ENCODE measurements at places on chromosomes 1 and 21.

DNA sequence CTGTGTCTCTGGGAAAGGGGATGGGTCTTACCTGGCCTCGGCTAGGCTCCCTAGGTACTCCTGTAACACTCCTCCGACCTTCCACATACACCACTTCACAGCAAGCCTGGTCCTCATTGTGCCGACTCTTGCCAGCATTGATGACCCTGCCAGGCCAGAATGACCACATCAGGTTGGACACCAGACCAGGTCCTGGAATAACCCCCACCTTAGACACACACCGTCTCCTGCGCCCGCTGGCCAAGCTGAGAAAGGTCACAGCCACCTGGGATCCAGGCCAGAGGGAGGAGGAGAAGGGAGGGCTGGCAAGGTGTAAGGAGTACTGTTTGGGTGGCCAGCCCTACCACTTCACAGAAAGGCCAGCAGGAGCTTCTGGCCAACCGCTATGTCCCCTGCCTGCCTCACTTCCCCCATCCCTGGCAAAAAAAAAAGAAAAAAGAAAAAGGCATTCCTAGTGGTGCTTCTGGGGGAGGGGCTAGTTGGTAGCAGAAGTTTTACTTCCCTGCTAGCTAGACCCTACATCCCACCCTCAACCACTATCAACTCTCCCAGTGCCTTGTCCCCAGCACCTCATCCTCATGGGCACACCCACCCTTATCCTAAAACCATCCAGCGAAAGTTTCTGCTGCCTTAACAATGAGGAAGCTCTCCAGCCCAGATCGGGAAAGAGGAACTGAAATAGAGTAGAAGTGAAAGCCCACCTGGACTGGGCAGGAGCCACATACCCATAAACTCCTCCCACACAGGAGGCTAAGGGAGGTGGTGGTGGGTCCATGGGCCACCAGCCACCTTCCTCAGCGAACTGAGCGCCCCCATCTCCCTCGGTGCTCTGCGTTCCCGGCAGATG is 1.4 kb downstream of the PPM1J start:
- no peak for DNase-seq

DNA sequence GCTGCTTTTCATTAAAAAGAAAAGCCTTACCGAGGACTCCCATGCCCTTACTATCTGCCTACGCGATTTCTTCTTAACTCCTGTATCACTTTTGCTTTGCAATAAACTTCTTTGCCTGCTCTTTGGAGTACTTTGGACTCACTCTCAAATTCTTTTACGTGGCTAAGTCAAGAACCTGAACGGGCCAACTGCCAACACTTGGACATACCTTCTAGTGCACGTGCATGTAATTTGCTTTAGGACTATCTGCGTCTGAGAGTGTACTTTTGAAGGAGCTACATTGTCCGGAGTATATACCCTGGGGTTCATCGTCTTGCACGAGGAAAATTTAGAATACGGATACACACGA is 3.6 kb upstream of the OTUD3 start:
- DNase-seq, result no peak

GRCh38 chr21:17435565-17436543 is 77.0 kb upstream of the CXADR start:
- DNase-seq, result no peak

DNA sequence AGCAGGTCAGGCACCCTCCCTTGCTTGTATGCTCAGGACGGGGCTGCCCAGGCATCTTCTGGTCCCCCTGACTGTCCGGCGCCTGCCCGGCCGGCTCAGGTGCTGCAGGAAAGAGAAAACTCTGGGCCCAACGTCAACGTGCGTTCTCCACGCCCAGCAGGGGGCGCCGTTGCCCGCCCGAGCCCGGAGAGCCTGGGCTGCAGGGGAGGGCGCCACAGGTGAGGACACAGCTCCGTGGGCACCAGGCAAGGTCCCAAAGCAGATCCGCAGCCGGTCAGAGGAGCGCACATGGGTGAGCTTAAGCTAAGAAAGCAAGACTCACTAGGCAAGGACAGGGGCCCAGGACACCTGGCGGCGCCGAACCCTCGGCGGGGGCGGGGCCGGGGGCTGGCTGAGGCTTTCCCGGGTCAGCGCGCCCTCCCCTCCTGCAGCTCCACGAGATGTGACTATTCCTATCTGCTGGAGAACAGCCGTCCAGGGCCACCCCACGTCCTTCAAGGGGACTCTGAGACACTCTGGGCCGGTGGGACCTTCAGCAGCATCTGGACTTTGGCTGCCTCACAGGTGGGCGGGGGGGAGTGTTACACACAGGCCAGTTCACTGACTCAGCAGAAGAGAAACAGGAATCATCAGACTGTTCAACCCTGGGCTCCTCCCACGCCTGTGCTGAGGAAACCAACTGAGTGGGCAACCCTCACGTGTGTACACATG is 29.3 kb downstream of the KRTAP10-1 start:
- DNase-seq, result peak; percentile 34

DNA sequence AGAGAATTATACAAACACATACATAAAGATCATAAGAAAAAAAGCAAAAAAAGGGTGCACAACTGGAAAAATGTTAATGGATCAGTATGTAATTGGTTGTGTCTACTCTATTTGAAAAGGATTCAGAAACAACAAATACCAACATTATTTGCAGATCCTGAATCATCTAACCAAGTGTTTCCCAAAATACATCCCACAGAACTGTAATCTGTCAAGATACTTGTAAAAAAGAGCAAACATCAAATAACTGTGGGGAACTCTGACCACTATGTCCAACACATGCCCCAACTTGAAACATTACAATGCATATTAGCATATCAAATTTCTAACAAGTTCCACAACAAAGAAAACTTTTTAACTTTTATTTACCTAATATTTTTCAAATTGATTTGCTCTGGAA is 22.6 kb downstream of the ANKRD13C start:
- no peak for DNase-seq

GRCh38 chr1:183954496-183954895 is 83.0 kb downstream of the COLGALT2 start:
- DNase-seq, result no peak

DNA sequence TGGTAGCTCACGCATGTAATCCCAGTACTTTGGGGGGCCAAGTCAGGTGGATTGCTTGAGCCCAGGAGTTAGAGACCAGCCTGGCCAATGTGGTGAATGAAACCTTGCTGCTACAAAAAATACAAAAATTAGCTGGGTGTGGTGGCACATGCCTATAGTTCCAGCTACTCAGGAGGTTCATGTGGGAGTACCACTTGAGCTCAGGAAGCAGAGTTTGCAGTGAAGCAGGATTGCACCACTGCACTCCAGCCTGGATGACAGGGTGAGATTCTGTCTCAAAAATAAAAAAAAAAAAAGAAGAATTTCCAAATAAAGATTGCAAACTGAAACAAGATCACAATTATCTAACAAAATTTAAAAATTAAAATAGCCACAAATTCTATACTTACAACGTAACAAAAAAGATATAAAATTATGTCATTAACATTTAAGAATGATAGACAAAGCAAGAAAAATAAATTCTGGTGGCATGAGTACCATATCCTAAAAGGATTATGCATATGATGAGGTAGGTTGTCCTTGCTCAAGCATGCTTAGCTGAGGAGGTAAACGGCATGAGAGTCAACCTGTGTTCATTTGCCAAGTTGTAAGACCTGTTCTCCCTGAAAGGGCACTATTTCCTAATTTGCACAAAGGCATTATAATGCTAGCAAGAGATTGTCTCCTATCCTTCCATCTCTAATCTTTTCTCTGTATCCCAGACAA is 20.2 kb downstream of the IPP start:
- DNase-seq, result no peak

- DNase-seq, result no peak
Observed at GRCh38 chr1:203406446-203407045, 55.6 kb upstream of the FMOD start.

- no peak for DNase-seq
Observed at GRCh38 chr1:16152481-16153087, 3.3 kb downstream of the EPHA2 start.

DNA sequence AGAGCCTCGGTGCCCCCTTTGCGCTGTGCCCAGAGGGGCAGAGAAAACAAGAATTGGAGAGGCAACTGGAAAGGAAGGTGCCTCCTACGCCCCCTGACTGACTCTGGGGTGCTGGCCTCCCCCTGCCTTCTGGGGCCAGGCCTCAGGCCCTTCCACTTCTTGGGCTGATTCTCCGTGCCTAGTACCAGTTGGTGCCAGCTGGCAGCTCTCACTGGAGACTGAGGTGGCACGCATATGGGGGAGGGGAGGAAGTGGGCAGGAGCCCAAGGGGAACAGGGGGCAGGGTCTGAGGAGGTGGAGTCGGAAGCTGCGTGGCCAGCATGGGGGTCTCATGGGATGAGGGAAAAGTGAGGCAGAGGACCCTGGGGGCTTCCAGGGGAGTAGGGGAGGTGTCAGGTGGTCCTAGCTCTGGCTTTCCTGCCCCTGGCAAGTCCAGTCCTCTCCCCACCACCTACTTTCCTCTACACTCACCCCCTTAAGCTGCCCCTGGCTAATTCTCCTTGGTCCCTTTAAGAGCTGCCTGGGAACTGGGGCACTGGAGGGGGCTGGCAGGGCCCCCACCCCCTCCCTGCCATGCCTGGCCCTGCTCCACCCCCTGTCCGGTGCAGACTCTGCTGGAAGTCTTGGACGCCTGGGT is 6.5 kb upstream of the SEMA4A start:
- peak; percentile 37 for DNase-seq

- DNase-seq, result no peak
Observed at GRCh38 chr1:65490231-65491009, 70.0 kb downstream of the LEPR start.

DNA sequence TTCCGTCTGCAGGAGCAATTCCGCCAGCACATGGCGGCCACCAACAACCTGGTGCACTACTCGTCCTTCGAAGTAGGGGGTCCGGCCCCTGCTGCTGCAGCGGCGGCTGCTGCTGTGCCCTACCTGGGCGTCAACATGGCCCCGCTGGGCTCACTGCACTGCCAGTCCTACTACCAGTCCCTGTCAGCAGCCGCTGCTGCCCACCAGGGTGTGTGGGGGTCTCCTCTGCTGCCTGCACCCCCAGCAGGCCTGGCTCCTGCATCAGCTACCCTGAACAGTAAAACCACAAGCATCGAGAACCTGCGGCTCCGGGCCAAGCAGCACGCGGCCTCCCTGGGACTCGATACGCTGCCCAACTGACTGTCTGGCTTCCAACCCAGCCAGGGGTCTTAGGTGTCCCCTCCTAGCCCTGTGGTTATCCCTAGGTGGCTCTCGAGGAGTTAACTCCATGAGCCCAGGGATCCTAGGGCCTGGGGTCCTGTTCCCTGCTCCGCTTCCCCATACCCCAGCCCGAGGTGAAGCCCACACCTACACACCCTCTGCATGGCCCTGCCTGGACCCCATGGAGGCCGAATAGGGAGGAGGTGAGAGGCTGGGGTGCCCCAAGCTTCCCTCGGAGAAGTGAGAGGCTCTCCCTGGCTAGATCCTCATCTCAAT is 22.6 kb downstream of the DMBX1 start:
- no peak for DNase-seq

GRCh38 chr1:1891349-1892078 is 627 bp upstream of the GNB1 start:
- DNase-seq, result peak; percentile 29

DNA sequence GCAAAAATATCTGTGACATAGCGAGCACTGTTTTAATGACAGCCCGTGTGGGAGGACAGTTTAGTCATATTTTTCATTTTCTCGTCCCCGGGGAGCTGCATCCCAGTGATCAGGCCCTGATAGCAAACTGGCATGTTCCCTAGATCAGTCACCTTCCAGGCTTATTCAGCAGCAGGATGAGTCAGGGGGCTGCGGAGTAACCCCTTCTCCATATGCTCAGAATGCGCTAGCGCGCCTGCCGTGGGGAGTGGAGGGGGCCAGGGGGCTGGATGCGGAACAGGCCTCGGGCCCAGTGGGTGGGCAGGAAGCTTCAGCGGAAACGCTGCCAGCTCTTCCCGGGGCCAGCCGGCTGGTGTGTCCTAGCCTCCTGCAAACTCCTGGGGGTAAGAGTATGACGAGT is 94.0 kb downstream of the KCND3 start:
- DNase-seq, result no peak

DNA sequence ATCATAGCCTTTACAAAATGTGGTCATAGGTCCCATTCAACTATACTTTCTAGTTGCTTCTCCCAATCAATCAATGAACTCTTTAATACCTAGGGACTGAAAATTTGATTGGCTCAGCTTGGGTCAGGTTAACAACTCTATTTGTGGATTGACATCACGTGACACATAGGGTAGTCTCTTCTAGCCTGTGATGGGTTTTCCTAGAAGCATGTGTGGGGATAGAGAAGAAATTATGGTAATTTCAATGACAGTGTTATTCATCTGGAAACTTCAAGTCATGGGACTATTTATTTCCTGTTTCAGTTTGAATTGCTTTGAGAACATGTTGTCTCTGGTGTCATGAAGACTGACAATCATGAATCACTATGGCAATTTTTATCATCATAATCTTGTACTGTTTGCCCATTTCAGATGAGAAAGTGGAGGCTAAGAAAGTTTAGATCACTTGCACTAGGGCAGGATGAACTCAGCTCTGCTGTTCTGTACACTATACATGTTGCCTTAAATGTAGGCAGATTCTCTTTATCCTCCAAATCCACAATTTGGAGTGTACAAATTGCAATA is 529.9 kb upstream of the BEND5 start:
- no peak for DNase-seq

DNA sequence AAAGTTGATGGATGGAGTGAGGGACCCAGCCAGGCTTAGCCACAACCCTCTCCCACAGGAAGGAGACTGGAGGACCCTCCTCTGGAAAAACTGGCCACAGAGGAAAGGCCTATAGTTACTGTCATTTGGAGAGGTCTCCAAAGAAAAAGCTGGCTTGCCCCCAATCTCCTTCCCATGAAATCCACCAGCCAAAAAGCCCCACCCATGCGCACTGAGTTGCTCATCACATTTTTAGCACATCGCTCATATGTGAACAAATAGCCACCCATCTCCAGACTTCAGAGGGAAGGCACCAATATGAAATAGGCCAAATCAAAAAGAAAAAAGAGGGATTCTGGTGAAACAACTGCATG is 36.9 kb upstream of the QSOX1 start:
- DNase-seq, result no peak

DNA sequence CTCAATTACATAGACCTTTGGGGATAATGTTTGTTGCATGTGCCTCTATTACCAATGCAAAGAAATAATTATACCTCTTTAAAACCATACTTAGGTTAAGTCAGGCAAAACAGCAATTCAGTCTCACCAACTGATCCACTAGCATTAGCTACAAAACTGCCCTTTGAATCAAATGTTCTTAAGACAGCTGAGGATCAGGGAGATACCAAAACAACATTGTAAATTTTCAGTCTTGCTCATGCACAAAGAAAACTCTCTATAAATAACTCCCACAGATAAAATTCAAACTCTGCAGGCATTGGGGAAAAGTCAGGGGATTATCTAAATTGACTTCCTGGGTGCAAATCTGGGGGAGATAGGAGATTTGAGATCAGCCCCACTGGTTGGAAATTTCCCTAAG is 100.9 kb upstream of the DPT start:
- DNase-seq, result no peak

DNA sequence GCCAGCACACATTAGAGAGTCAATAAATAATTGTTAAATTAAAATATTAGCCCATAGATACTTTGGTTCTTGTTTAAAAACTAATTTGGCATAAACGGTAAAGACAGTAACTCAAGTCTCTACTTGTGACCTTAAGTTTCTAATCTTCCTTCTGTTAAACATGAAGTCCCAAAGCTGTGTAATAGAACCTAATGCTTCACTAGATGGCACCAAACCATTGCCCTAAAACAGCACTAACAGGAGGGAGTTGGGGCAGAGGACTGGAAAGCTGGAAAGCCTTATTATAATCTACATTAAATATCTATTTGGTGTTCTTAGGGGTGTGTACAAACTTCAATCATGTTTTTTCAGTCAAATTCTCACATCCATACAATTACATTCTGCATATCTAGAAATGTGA is 176.7 kb downstream of the OLFM3 start:
- DNase-seq, result peak; percentile 2

- no peak for DNase-seq
Observed at GRCh38 chr1:24713176-24713575, 32.1 kb upstream of the CLIC4 start.

Measured in NCI-H1092 (cell line).